ENCODE measurements at places on chromosomes 11 and 22.

GRCh38 chr11:9789910-9790309 lies 126.0 kb downstream of the SWAP70 start:
- DNase-seq = no peak

DNA sequence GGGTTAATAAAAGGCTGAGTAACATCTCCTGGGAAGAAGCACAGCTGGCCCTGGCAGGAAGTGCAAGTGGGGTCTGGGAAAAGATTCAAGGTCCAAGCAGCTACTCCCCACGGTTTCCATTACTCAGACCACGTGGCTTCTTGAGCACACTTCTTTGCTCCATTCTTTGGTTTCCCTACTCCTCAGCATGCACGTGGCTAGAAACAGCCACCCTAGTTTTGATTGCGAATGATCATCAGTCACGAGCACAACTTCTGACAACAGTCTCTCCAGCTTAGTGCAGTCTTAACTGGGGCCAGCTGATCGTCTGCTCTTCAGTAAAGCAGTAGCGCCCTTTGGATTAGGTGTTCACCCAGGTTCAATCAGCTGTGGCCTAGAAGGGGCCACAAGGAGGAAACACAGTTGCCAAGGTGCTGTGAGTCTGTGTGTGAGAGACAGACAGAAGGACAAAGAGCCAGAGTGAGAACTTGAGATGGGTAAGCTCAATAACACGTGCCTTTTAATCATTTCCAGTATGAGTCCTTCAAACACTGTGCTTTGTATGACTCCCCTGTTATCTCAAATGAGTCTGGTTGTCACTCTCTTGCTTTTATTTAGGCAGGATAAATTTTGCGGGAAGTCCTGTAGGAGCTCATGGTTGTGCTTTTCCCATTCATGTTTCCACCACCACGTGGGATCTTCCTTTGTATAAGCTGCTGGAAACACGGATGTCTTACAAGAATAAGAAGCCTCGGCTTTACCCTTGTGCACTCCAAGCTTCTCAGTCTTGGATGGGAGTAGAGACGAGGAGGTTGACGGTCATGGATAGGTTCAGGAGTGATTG lies 901 bp upstream of the PARVA start:
- DNase-seq = no peak

DNA sequence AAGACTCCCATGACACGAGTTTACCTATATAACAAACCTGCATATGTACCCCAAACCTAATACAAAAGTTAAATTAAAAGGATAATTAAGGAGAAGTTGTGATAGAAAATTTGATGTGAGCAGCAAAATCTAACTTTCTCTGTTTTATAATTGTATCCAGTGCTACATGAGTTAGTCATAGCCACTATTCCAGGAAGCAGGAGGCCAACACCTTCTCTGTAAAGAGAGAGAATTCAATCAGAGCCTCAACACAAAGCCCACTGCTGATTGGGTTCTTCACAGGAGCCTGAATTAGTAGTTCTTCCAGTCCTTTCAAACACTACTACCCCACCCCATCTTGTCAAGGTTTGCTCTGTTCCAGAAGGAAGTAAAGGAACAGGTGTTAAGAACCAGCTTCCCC lies 84.2 kb downstream of the BLID start:
- DNase-seq = no peak

- no peak for DNase-seq
Observed at GRCh38 chr22:24500277-24500820, 5.2 kb downstream of the UPB1 start.

- no peak for DNase-seq
Observed at GRCh38 chr11:128860571-128861361, 6.3 kb downstream of the KCNJ1 start.

- no peak for DNase-seq
Observed at GRCh38 chr11:82639251-82639650, 94.4 kb downstream of the FAM181B start.

DNA sequence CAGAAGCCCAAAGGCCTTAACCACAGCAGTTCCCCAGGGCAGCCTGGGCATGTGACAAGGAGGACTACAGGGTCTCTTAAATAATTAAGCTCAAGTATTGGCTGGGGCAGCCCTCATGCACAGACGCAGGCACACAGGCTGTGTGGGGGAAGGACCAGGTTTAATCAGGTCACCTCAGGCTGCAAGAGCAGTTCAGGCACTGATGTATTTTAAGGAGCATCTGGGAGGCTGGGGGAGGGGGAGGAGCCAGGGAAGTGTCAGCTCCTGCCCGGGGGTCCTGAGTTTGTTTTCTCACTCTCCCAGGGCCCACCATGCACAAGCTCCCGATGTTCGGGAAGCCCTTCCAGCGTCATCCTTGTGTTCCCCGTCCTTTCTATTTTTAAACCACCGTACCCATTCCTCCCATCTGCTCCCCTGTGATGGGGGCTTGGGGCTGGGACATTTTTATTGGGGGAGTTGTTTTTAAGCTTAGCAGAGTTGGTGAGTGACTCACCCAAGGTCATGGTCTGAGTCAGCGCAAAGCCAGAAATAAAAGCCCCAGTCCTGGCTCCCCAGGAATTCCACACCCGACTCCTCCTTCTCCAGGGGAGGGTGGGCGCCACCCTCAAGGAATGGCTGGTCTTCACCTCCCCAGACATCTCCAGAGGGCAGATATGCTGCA lies 2.4 kb downstream of the CSDC2 start:
- no peak for DNase-seq

DNA sequence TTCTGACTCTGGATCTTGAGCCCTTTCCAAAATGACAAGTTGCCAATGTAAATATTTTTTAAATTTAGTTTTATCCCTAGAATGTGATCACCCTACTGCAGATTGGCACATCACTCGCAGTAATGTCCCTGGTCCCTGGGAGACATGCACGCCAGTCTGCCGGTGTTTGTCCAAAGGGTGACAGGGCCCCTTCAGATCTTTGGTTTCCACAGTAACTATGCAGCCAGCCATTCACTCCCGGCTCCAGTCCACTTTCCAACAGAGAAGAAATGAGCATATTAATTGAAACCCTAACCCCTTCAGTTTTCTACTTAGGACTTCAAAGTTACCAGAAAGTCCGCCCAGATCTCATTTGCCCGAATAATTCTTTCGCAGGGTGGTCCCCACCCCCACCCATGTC lies 25.8 kb upstream of the RASSF10 start:
- DNase-seq = no peak

GRCh38 chr11:26820739-26821138 lies 98.9 kb upstream of the SLC5A12 start:
- DNase-seq = no peak

- DNase-seq = peak; percentile 35
Observed at GRCh38 chr11:95068549-95068948, 1.8 kb downstream of the SRSF8 start.

- no peak for DNase-seq
Observed at GRCh38 chr22:31150615-31151014, 9.4 kb upstream of the RNF185 start.

- DNase-seq = no peak
Observed at GRCh38 chr11:118536726-118537125, 5.7 kb downstream of the TMEM25 start.

DNA sequence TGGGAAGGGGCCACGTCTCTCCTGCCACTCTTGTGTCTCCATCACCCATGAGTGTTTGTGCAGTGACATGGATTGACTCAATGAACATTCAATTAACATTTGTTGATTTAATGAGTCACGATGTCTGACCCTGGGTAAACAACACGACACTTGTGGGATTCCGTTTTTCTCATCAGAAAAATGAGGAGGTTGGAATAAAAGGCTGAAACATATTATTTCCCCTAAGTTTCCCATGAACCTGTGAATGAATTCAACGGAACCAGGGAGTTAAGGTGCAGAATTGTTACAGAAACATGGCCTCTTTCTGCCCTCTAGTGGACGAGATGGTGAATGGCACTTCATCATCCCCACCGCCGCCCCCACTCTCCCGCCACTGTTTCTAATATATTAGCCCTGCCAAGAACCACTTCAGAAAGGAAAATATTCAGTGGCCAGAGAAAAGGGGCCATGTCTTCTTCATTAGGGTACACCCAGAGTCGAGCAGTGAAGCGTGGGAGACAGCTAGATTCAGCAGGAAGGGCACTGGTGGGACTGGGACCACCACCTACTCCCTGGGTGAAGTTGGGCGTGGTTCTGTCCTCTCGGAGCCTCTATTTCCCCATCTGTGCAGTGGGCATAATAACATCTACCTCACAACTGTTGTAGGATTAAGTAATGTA lies 46.3 kb upstream of the SYT13 start:
- peak; percentile 32 for DNase-seq

GRCh38 chr11:100188137-100188783 lies 498.8 kb upstream of the ARHGAP42 start:
- DNase-seq = no peak

DNA sequence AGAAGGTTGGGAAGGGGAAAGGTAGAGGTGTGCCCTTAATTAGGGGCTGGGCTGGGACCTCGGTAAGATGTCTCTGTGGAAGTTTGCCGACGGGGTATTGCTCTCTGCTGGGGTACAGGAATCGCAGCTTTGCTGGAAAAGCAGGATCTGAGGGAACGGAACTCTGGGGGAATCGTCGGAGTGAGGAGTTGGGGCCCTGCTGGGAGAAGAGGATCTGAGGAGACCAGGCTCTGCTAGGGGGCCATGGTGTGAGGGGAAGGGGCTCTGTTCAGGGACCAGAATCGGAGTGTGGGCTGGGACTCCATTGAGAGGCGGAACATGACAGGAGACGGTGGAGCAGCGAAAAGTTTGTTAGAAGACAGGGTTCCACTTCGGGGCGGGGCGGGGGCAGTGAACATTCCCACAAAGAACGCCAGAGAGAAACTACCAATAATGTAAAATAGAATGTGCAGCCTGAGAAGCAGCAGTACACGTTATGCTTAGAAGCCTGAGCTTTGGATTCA lies 456 bp downstream of the AAMDC start:
- no peak for DNase-seq

DNA sequence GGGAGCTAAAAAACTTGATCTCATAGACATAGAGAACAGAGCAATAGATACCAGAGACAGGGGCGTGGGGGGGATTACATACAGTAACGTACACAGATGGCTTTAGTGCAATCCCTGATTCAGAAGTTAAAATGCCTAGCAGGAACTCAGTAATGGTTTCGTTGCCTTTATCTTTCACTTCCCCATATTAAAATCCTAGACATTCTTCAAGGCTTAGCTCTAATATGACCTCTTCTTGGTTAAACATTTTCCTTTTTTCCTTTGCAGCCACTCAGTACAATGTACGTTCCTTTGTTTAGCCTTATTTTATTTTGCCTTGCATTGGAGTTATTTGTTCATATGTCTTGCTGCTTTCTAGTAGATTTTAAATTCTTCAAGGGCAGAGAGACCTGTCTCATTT lies 104.9 kb downstream of the C11orf87 start:
- DNase-seq = no peak

- no peak for DNase-seq
Observed at GRCh38 chr11:32186118-32186517, 95.2 kb downstream of the RCN1 start.

DNA sequence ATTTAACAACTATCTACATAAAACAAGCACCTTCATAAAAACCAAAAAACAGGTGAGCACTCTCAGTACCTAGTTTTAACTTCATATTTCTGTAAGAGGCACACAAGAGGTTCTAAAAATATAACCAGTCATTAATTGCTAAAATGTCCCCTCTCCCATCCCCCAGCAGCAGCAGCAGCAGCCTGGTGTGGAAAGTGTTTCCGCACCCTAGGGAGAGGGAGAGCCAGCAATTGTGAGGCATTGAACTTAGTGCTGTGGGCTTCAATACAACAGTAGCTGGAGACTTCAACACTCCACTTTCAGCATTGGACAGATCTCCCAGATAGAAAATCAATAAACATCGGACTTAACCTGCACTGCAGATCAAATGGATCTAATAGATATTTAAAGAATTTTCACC lies 1158.5 kb downstream of the JRKL start:
- no peak for DNase-seq

DNA sequence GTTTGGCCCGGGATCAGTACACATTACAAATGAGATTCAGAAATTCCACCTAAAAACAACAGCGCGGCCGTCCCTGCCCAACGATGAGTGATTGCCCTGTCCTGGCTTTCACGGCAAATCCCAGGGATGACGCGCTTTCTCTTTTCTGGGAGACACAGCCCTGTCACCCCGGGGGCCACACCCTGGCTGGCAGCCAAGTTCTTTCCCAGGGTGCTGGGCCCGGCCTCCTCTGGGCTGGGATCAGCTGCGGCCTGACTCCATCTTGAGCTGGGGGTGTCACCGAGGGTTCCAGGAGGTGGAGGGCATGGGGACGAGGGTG lies 82.7 kb downstream of the FBLN1 start:
- no peak for DNase-seq

- no peak for DNase-seq
Observed at GRCh38 chr11:88439356-88439755, 101.8 kb upstream of the CTSC start.

GRCh38 chr11:11733246-11733747 lies 108.5 kb upstream of the USP47 start:
- DNase-seq = no peak

DNA sequence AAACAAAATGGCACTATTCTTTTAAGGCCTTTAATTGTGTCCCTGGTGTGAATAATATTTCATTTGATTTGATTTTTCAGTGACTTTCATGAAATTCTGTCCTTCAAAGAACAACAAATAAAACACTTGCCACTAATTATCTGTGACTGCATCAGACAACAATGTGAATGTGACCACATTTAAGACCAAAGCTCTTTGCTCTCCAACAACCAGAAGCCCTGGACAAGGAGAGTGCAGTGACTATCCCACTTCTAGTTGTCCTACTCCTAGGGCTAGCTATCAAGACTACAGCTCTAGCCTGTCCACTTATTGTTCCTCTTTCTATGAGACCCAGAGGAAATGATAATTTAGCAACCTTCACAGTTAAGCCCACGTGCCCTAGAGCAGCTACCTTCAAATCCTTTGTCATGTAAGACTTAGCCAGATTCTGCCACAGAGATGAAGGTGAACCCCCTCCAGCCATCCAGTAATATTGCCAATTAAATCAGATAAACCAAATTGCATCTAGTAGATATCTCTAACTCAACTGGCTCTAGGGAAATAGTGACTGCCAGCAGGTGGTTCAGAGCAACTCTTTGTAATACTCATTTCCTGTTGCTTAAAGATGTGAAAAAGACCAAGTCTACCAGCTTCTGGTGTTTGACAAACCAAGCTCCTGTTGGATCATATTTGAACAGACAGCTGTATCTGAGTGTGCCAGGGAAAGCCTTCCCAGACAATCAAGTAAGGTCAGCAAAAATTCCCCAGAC lies 142.6 kb upstream of the BLID start:
- DNase-seq = no peak

DNA sequence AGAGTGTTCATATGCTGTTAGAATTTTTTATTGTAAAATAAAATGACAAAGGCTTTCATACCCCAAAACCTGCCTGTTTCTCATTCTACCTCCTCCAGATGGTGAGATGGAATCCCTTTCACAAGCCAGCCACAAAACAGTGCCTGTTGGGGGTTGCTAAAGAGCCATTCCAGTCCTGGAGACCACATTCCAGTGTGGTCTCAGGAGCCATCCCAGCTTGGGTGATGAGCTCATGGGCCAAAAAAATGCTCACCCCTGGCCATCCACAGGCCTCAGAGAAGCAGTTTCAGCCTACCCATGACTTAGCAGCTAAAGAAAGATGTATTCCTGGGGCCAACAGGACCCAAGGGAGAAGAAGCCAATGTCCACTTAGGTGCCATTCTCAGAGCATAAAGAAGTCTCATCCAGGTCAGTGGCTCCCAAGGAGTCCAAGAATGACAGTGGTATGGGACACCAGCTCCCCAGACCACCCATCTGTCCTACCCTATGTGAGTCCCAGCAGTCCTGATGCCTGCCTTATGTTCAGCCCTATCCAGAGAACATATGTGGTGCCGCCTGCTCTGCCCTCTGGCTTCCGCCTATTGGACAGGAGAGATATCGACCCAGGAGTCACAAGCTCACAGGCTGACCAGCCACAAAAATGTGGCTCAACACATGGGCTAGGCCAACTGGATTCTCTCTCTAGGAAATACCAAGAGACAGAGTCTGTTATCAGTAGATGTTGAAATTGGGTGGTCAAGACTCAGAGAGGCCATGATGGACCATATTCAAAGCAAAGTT lies 26.4 kb downstream of the C11orf91 start:
- no peak for DNase-seq
